ENCODE measurements at places on chromosomes 3 and 15.

DNA sequence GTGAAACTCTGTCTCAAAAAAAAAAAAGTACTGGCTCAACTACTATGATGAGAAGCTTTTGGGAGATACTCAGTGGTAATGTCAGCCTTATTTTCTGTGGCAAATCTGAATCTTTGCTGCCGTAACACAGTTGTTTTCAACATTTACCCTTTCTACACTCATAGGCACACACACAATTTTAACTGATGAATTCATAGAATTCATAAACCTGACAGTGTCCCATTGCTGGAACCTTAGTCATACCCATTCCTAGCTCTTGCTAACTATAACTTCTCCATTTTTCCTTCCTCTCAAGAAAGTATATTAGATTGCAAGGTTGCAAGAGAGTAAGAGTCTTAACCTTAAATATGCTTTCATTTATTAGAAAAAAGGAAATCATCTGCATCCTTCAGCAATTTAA, 496.6 kb downstream of the FHIT start:
- peak; percentile 52 for DNase-seq

- DNase-seq: no peak
These were observed 70.7 kb downstream of the SLC12A8 start for GRCh38 chr3:125141596-125142419.

DNA sequence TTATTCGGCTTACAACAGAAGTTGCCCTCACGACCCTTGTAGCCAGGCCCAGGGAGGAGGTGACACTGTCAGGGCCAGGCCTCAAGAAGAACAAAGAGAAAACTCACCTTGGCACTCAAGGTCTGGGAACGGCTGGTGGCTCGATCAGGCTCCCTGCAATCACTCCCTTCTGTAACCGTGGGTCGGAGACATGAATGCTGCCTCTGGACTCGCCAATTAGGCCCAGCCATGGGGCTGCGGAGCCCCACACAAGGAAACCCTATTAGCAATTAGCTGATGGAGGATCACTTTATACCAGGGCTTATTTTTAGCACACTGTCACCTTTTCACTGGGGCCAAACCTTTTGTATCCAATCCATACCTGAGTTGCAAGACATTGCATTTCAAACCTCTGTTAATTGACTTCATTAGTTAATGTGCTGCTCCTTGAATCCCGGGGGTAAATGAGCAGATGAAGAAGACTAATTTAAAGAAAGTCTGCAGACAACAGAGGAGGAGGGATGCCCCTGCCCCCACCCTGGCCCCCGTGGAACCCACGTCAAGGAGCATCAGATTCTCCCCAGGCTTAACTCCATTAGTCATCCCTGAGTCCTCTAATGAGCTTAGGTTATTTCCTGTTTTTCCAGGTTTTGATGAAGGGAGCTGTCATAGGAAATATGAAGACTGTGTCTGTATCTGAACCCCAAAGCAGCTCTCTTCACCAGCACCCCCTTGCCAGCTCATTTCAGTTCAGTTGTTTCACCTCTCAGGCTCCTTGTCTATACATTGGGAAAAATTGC, 255.3 kb downstream of the RORA start:
- DNase-seq: peak; percentile 66

GRCh38 chr15:59148153-59148833, 43.3 kb downstream of the CCNB2 start:
- peak; percentile 35 for DNase-seq

DNA sequence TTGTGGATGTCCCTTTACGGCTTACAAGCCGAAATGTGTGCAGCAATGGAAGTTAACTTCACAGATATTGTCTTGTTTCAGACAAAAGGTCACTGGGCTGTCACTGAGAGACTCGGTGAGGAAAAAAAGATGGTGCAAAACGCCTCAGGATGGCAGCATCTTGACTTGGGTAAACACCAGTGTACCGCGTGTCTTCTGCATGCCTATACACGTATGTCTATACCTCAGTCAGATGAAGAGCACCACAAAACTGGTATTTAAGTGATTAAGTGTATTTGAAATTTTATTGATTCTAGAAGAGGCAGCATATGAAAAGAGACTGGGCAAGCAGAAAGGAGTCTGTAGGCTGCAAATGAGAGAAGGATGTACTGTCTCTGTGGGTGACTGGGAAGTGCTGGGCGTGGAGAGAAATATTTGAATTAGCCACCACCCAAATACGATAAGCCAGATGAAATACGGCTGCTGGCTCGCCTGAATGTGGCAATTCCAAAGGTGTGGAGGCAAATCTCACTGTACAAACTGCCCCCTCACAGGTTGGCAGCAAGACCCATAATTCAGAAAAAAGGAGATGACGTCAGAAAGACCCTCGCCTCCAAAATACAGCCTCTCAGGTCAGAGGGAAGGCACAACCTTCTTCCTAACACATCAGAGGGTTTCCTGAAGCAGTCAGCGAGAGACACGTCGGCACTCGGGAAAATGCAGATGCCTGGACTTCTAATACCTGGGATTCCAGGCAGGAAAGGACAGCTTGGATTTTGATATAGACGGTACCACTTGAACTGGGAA, 53.4 kb upstream of the NEO1 start:
- no peak for DNase-seq

GRCh38 chr15:79970181-79970580, 815 bp downstream of the BCL2A1 start:
- DNase-seq: no peak

DNA sequence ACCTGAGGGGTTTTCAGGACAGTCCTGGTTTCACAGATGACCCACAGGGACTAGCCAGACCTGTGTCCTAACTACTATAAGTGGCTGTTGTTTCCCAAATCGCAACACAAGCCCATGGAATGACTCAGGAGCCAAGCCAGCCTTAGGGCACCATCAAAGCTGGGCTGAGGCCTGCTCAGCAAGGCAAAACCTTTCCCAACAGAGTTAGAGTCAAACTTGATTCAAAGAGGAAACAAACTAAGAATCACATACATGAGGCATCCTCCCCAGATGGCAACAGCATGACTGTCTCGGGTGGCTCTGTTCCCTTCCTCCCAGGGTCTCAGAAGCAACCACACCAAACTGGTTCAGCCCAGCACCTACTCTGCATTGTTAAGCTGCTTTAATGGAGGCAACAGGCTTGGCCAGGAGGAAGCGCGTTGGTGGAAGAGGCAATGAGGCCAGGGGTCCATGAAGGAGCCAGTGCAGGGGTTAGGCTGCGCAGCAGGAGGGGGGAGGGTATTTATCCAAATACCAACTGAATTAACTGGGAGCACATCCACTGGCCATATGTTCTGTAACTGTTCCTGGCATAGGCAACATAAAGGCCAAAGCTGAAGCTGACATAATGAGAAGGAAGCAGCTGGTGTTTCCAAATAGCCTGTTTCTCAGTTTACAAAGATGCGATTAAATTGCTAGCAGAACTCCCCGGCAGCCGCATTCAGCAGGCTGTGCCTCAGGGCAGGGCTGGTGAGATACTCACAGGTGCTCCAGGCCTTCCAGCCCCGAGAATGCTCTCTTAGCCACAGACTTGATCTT, 102.4 kb downstream of the LRIG1 start:
- no peak for DNase-seq

GRCh38 chr15:85312929-85313331, 67.5 kb upstream of the AKAP13 start:
- DNase-seq: no peak

Measured in astrocyte (in vitro differentiated cells and primary cell).